Osteoblast (primary cell): ENCODE measurements at places on chromosomes 4 and X. TPM values are rescaled to one million over a fixed set of nuclear protein-coding genes. Genes with fewer than 3 reads are reported as not detected.

- no peaks in the 10 kb centered on the region for H3K27me3 ChIP-seq
- H3K4me1 ChIP-seq: peaks cover 47% of the 10 kb centered on the region
- H3K27ac ChIP-seq: peak overlapping the region; percentile 55
- DNase-seq: no peak
- no peaks in the 10 kb centered on the region for H3K36me3 ChIP-seq
- H3K4me3 ChIP-seq: no peak overlapping the region
These were observed 7.8 kb upstream of the MAP7D3 start for GRCh38 chrX:136258951-136259350.

The GLA gene
- 22.8 and 26.5 TPM in 2 replicates for total RNA-seq

DNA sequence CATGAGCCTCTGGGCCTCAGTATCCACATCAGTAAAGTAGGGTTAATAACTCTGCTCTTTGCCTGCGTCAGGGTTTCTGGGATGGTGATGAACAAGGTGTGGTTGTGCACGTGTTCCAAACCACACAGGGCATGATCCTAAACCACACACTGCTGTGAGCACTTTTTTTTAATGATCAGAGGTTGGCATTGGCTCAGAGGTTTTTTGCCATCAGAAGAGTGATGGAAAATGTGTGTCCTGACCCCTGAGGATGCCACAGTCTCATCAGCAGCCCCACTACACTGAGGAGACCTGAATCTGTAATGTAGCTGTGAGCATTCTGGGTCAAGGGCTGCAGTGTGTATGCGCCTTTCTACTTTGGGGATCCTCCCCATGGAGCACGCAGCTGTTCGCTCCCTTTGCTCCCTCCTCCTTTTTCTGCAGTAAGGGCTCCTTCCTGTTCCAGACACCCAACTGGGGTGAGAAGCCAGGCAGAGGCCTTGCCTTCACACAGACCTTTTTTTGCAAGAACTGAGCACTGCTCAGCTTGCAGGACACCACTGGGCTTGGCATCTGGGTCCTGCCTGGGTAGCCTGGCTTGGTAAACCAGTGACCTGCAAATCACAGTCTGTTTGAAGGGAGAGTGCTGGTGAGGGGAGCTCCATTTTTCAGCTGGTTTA is 87.5 kb downstream of the MAMLD1 start:
- no peak overlapping the region for H3K27ac ChIP-seq
- no peaks in the 10 kb centered on the region for H3K36me3 ChIP-seq
- H3K4me1 ChIP-seq: no peaks in the 10 kb centered on the region
- H3K4me3 ChIP-seq: no peak overlapping the region
- DNase-seq: no peak

DNA sequence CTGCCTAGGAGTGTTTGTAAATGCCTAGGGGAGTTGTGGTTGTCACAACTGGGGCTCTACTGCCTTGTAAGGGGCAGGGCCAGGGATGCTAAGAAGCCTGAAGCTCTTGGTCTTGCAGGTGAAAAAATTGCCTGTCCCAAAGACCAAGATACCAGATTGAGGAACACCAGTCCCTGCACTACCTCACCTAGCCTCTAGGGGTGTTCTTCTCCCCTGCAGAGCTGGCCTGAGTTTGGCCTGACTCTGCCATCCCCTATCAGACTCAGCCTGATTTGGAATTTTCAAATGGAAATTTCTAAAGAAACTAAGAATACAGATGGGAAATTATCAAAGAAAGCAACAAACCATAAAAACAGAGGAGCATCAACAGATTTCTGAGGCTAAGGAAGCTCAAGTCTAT is 90.4 kb downstream of the ZC4H2 start:
- no peaks in the 10 kb centered on the region for H3K36me3 ChIP-seq
- no peaks in the 10 kb centered on the region for H3K4me1 ChIP-seq
- H3K27ac ChIP-seq: no peak overlapping the region
- DNase-seq: no peak

DNA sequence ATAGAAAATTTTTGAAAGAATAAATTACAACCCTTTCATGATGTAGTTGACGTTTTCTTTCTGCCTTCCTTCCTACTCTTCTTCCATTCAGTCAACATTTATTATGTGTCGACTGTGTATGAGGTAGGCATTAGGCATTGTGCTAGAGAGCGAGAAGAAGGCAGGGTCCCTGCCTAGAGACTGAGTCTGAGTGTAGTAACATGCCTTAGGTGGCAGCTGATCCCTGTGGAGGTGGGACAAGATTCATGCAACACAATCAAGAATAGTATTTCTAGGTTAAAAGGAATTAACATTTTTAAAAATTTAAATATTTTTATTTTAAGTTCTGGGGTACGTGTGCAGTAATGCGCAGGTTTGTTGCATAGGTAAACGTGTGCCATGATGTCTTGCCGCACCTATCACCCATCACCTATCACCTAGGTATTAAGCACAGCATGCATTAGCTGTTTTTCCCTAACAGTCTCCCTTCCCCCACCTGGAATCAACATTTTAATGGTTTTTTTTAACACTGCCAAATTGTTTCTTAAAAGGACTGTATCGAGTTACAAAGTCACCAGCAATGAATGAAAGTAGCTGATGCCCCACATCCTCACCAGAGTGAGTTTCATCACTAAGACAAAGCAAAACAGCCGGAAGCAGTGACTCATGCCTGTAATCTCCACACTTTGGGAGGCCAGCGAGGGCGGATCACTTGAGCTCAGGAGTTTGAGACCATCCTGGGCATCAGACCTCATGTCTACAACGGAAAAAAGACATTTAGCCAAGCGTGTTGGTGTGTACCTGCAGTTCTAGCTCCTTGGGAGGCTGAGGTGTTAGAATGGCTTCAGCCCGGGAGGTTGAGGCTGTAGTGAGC is 84.0 kb downstream of the WWC2 start:
- no peaks in the 10 kb centered on the region for H3K27me3 ChIP-seq
- peak; percentile 76 for DNase-seq
- no peaks in the 10 kb centered on the region for H3K36me3 ChIP-seq
- H3K4me3 ChIP-seq: no peak overlapping the region

GRCh38 chr4:152939621-152940020 is 3.5 kb downstream of the FHDC1 start:
- H3K4me1 ChIP-seq: no peaks in the 10 kb centered on the region
- no peak overlapping the region for H3K27ac ChIP-seq
- H3K36me3 ChIP-seq: no peaks in the 10 kb centered on the region
- no peak for DNase-seq
- H3K4me3 ChIP-seq: no peak overlapping the region
- peaks cover 62% of the 10 kb centered on the region for H3K27me3 ChIP-seq

DNA sequence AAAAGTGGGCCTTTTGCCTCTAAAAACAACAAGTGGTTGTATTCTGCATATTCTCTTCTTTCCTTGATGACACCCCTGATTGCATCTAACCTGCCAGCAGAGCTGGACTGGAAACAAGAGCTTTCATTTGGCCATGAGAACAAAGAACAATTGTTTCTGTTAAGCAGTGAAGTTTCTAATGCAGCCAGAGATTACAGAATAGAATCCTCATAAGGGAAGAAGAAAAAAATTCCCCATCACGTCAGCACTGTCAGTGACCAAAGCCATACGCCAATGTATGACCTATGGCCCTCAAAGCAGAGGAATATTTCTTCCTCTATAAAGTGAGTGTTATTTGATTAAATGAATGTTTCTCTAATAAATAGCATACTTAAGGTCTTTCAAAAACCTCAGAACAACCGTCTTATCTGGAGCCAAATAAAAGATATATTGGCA is 529.1 kb upstream of the INTU start:
- no peaks in the 10 kb centered on the region for H3K27me3 ChIP-seq
- no peak for DNase-seq
- no peaks in the 10 kb centered on the region for H3K4me1 ChIP-seq
- no peak overlapping the region for H3K4me3 ChIP-seq
- no peak overlapping the region for H3K27ac ChIP-seq
- H3K36me3 ChIP-seq: no peaks in the 10 kb centered on the region

The S100G gene
- not detected in 2 replicates for total RNA-seq

DNA sequence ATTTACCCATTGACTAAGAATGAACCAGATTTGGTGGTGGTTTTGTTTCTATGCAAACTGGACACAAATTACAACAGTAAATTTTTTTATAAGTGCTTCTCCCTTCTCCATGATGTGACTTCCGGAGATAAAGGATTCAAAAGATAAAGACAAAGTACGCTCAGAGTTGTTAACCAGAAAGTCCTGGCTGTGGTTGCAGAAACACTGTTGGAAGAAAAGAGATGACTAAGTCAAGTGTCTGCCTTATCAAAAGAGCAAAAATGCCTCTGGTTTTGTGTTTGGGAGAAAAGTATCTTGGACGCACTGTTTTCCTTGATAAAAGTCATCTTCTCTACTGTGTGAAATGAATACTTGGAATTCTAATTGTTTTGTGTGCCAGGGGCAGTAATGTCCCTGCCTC is 213.4 kb downstream of the GC start:
- DNase-seq: no peak
- peak overlapping the region; percentile 57 for H3K27ac ChIP-seq
- H3K4me3 ChIP-seq: no peak overlapping the region
- no peaks in the 10 kb centered on the region for H3K4me1 ChIP-seq

DNA sequence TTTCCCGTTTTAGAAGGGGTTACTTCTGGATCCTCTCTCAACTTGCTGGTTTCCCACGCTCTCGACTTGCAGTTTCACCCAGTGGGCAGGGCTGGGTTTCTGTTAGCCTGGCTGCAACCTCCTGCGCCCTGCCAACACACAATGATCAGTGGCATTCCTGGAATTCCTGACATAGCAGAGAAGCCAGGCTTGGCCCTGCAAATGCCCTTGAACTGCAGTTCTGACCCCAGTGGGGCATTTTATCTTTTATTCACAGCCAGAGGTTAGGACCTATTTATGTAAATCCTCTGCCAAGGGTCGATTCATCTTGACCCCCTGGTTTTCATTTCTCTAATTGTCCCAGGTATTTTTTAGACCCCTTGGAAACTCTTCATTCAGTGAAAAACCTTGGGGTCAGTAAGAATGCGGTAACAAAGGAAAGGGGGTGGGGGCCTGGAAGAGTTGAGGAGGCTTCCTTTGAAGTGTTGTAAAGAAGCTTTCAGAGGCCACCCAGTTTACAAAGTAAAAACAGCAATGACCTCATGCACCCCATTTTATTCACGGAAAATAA is 217.6 kb downstream of the ZNF674 start:
- H3K4me3 ChIP-seq: peak overlapping the region; percentile 38
- H3K36me3 ChIP-seq: no peaks in the 10 kb centered on the region
- H3K4me1 ChIP-seq: peaks cover 27% of the 10 kb centered on the region
- no peaks in the 10 kb centered on the region for H3K27me3 ChIP-seq
- peak overlapping the region; percentile 74 for H3K27ac ChIP-seq

The DUSP21 gene
- total RNA-seq: not detected in 2 replicates

DNA sequence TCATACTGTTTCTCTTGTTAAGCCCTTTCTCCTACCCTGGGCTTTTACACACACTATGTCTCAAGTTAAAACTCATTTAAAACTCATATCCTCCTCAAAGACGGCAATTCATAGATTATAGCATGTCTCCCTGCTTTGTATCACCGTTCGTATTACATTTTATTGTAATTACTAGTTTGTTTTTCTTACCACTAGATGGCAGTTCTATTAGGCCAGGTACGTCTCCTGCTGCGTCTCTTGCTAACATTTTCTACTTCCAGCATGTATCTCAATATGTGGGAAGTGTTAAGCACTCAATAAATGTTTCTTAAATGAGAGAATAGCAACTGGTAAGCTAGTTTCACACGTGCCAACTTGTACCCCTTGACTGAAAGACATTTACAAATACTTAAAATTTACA is 450.3 kb upstream of the PCDH7 start:
- no peaks in the 10 kb centered on the region for H3K27me3 ChIP-seq
- no peak overlapping the region for H3K4me3 ChIP-seq
- no peaks in the 10 kb centered on the region for H3K4me1 ChIP-seq
- no peak overlapping the region for H3K27ac ChIP-seq
- DNase-seq: no peak
- no peaks in the 10 kb centered on the region for H3K36me3 ChIP-seq

GRCh38 chr4:39664828-39665731 is 26.4 kb upstream of the SMIM14 start:
- peaks cover 17% of the 10 kb centered on the region for H3K4me1 ChIP-seq
- no peaks in the 10 kb centered on the region for H3K36me3 ChIP-seq
- peak overlapping the region; percentile 53 for H3K27ac ChIP-seq
- H3K4me3 ChIP-seq: peak overlapping the region; percentile 13

DNA sequence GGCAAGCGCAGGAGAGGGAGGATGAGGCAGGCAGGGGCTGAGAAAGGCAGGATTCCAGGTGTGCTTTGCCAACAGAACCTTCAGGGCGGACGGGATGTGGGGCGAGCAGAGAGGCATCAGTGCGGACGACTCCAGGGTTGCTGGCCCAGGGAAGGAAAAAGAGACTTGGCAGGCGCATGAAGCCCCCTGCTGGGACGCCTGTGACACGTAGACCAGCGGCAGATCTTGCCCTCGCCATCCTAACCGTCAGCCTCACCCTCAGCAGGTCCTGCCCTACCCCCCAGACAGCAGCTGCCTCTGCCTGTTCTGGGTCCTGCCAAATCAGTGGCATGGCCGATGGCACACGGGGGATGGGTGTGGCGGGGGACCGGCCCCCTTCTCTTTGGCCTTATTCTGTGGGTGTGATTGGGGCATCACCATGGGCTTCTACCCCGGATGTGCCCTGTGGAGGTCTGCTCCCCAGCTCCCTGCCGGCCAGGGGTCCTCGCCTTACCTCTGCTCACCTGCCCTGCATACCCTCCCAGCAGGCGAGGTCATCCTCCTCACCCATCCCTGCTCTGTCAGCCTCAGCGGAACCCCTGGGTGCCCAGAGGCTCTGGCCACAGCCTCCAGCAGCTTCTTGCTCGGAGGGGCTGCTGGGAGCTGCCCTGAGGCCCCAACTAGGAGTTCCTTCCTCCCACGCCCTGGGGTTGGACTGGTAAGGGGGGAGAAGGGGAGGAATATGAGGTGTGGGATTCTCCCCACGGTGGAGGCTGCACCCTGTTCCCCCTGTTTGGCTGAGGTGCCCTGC is 2.9 kb upstream of the SH3BP2 start:
- no peaks in the 10 kb centered on the region for H3K27me3 ChIP-seq
- H3K36me3 ChIP-seq: no peaks in the 10 kb centered on the region
- H3K4me1 ChIP-seq: peaks cover 14% of the 10 kb centered on the region
- DNase-seq: peak; percentile 67

GRCh38 chrX:20513185-20513584 is 246.5 kb upstream of the RPS6KA3 start:
- H3K4me3 ChIP-seq: no peak overlapping the region
- peaks cover 27% of the 10 kb centered on the region for H3K4me1 ChIP-seq
- no peak for DNase-seq
- no peaks in the 10 kb centered on the region for H3K27me3 ChIP-seq
- no peak overlapping the region for H3K27ac ChIP-seq

DNA sequence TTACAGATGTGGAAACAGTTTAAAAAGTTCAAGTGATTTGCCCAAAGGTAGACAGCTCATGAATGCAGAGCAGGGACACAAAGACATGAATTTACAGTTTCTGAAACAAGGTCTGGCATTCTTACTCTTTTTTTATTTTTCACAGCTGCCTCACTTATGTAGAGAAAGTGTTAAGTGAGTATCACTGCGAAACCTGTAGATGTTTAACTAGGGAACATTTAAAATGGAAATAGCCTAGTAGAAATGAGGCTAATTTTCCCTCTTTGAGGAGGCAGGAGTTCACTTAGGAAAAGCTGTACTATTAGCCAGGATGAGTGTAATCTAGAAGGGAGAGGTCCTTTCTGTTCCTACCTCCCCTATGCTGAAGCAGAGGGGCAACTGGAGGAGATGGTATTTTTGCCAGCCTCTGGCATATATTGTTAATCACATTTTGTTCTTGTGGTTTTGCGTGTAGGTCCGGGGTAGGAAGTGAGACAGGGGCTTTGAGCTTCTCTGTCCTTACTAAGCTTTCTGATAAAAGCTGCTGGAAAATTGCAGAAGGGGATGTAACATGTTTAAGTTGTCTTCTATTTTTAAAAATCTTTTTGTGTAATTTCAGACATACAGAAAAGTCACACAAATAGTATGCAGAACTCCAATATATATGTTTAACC is 492.8 kb upstream of the NR3C2 start:
- no peak overlapping the region for H3K4me3 ChIP-seq
- H3K36me3 ChIP-seq: no peaks in the 10 kb centered on the region
- no peaks in the 10 kb centered on the region for H3K4me1 ChIP-seq
- H3K27ac ChIP-seq: no peak overlapping the region
- no peak for DNase-seq
- no peaks in the 10 kb centered on the region for H3K27me3 ChIP-seq
